ENCODE measurements at places on chromosomes 1 and 21. TPM values are rescaled to one million over a fixed set of nuclear protein-coding genes. Genes with fewer than 3 reads are reported as not detected.

DNA sequence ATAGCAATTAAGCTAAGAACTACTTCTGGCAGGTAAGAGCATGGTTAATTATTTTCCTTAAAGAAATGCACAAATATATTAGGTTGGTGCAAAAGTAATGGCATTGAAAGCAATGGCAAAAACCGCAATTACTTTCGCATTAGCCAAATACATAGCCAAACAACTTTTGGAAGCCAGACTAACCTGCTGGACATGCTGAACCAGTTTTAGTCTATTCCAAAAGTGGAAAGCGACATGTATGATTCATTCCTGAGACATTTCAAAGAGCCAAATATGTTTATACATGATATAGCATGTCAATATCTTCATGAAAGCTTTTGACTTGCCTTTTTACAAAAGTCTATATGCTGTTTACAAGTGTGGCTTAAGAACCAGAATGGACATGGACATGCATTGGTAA lies 23.4 kb upstream of the DR1 start:
- no peaks in the 10 kb centered on the region for H3K27me3 ChIP-seq
- H3K4me1 ChIP-seq, result peaks cover 6% of the 10 kb centered on the region
- DNase-seq, result no peak
- H3K36me3 ChIP-seq, result no peaks in the 10 kb centered on the region
- no peak overlapping the region for H3K4me3 ChIP-seq
- H3K27ac ChIP-seq, result no peak overlapping the region

DNA sequence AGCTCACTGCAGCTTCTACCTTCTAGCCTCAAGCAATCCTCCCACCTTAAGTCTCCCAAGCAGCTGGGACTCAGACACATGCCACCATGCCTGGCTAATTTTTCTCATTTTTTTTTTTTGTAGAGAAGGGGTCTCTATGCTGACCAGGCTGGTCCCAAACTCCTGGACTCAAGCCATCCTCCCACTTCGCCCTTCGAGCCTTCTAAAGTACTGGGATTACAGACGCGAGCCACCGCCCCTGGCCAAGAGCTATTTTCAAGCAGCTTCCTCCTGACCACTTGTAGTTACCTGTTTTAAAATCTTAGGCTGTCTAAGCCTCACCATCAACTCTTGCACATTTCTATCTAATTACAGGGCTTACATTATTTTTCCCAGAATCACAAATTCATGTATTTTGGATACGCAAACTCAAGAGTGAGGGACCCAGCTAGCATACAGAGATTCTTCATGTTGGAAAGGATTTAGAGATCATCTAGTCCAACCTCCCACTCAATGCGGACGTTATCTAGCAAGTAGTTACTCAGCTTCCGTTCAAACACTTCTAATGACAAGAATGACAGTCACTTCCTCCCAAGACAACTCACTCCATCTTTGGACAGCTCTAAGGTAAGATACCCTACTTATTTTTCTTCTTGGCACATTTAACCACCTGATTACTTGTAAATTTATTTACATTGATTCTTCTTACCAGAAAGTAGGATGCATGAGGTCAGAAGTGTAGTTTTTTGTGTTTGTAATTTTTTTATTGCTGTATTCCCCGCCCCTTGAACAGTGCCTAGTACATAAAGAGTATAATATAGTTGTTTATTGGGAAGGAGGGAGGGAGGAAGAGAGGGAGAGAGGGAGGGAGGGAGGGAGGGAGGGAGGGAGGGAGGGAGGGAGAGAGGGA lies 65.4 kb downstream of the LUZP1 start:
- H3K27ac ChIP-seq, result peak overlapping the region; percentile 19
- H3K27me3 ChIP-seq, result no peaks in the 10 kb centered on the region
- no peak overlapping the region for H3K4me3 ChIP-seq
- peak; percentile 27 for DNase-seq
- H3K36me3 ChIP-seq, result peaks cover 3% of the 10 kb centered on the region

- peaks cover 15% of the 10 kb centered on the region for H3K4me1 ChIP-seq
- H3K36me3 ChIP-seq, result no peaks in the 10 kb centered on the region
- H3K27ac ChIP-seq, result no peak overlapping the region
- no peak for DNase-seq
These were observed 53.2 kb downstream of the PRKCZ start for GRCh38 chr1:2103266-2103900.

PLOD1 gene
- total RNA-seq, result 72.1 TPM

DNA sequence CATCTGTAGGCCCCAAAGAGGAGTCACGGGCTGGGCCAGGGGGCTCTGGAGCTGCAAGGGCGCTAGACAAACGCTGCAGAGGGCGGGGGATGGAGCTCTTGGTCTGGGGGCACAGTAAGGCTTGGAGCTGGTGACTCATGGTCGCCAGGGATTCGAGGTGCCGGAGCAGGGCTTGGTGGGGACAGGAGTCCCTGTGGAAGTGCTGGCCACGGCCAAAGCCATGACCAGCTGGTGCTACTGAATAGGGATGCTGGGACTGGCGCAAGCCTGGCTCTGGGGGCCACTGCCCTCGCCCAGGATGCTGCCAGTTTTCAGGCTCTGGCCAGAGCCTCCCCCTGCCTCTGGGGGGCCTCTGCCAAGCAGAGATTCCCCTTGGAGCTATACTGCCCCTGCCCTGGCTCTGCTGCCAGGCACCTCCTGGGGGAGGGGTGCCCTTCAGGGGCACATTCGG lies 25.2 kb downstream of the SPOCD1 start:
- H3K36me3 ChIP-seq, result no peaks in the 10 kb centered on the region
- H3K27ac ChIP-seq, result no peak overlapping the region
- H3K4me3 ChIP-seq, result no peak overlapping the region

GRCh38 chr1:225987491-225988316 lies 11.4 kb downstream of the SDE2 start:
- H3K27me3 ChIP-seq, result no peaks in the 10 kb centered on the region
- DNase-seq, result no peak
- no peak overlapping the region for H3K4me3 ChIP-seq
- peaks cover 35% of the 10 kb centered on the region for H3K36me3 ChIP-seq
- peak overlapping the region; percentile 66 for H3K27ac ChIP-seq

DNA sequence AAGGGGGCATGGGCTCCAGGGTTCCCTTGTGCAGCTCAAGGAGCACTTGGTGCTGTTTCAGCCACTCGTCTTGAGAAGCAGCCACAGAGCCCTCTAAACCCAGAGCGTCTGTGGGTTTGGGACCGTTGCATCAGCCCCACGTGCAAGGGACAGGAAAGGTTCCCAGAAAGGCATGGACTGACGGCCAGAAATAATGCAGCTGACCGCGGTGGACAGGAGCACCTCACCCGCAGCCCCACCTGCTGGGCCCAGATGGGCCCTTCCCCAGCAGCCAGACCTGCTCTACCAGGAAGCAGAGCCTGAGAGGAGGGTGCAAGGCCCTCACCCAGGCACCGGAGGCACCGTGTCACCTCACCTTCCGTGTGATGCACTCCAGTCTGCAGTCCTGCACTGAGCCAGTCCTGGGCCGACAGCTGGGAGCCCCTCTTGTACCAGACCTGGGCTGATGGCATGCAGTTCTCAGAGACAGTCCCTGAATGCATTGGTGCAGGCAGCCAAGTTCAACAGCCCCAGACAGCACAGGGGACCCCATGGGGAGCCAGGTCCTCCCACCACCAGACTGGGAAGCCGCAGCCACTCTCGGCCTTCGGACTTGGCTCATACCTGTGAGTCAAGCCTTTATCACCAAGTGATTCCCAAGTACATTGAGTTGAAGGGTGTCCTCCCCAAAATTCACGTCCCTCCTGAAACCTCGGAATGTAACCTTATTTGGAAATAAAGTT lies 4.8 kb upstream of the TFF3 start:
- H3K36me3 ChIP-seq, result no peaks in the 10 kb centered on the region
- H3K27me3 ChIP-seq, result no peaks in the 10 kb centered on the region
- H3K4me3 ChIP-seq, result no peak overlapping the region
- DNase-seq, result no peak
- peaks cover 12% of the 10 kb centered on the region for H3K4me1 ChIP-seq

ARTN gene
- 0.40 TPM for total RNA-seq

GRCh38 chr1:109502364-109502851 lies 7.1 kb downstream of the AMIGO1 start:
- peaks cover 6% of the 10 kb centered on the region for H3K36me3 ChIP-seq
- no peak overlapping the region for H3K4me3 ChIP-seq
- peaks cover 11% of the 10 kb centered on the region for H3K4me1 ChIP-seq
- no peak overlapping the region for H3K27ac ChIP-seq

- DNase-seq, result no peak
- no peak overlapping the region for H3K4me3 ChIP-seq
- H3K27ac ChIP-seq, result no peak overlapping the region
These were observed 15.1 kb downstream of the MAB21L3 start for GRCh38 chr1:116126281-116126680.

DNA sequence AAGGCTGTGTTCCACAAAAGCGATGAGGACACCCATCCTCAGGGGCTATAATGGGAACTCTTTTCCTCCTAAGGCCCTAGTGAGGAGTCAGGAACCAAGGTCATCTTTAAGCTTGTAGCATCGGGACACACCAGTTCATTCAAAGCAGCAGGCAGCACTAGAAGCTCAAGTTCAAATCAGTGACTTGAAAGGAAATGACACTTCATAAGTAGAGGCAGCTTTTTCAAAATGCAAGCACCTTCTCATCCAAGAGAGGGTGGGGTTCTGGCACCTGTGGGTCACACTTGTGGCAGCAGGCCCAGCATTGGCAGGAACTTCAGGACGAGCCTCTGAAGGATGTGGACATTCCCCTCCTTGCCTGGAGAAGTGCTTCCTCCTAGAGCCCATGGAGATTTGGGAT lies 496.3 kb downstream of the KIF26B start:
- no peaks in the 10 kb centered on the region for H3K27me3 ChIP-seq
- H3K4me1 ChIP-seq, result no peaks in the 10 kb centered on the region
- no peak for DNase-seq
- H3K27ac ChIP-seq, result no peak overlapping the region
- no peak overlapping the region for H3K4me3 ChIP-seq

TRIM62 gene
- 9.9 TPM for total RNA-seq

- no peaks in the 10 kb centered on the region for H3K36me3 ChIP-seq
- H3K27me3 ChIP-seq, result no peaks in the 10 kb centered on the region
- DNase-seq, result no peak
- no peak overlapping the region for H3K4me3 ChIP-seq
- no peak overlapping the region for H3K27ac ChIP-seq
These were observed 23.3 kb upstream of the ZNF326 start for GRCh38 chr1:89971600-89971999.

KRTAP13-2 gene
- not detected for total RNA-seq

TMEM50A gene
- total RNA-seq, result 81.8 TPM

NTMT2 gene
- not detected for total RNA-seq

DNA sequence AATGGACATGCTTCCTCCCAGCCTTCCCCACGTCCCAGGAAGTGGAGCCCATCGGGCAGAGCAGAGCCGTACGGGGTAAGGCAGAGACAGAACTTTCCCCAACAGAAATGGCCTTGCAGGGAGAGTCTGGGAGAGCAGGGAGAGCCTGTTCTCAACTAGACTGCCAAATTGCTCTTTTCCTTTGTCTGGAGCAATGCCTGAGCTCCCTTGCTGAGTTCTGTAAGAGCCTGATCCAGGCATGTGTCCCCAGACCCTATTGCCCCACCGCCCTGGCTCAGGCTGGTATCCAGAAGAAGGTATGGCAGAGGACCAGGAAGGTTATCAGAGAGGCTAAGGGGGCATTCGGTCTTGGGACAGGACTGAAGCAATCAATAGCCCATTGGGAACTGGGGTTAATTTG lies 79.9 kb downstream of the TMEM53 start:
- no peaks in the 10 kb centered on the region for H3K4me1 ChIP-seq
- no peak for DNase-seq
- no peaks in the 10 kb centered on the region for H3K36me3 ChIP-seq
- H3K27me3 ChIP-seq, result no peaks in the 10 kb centered on the region
- no peak overlapping the region for H3K27ac ChIP-seq

GRCh38 chr1:181522864-181523263 lies 39.5 kb downstream of the CACNA1E start:
- no peak overlapping the region for H3K27ac ChIP-seq
- no peak overlapping the region for H3K4me3 ChIP-seq
- H3K36me3 ChIP-seq, result no peaks in the 10 kb centered on the region
- no peaks in the 10 kb centered on the region for H3K27me3 ChIP-seq

- DNase-seq, result no peak
- H3K4me3 ChIP-seq, result no peak overlapping the region
- no peak overlapping the region for H3K27ac ChIP-seq
- H3K36me3 ChIP-seq, result no peaks in the 10 kb centered on the region
- no peaks in the 10 kb centered on the region for H3K27me3 ChIP-seq
These were observed 332.7 kb upstream of the RUNX1 start for GRCh38 chr21:35381743-35382310.

PM20D1 gene
- 0.81 TPM for total RNA-seq

DNA sequence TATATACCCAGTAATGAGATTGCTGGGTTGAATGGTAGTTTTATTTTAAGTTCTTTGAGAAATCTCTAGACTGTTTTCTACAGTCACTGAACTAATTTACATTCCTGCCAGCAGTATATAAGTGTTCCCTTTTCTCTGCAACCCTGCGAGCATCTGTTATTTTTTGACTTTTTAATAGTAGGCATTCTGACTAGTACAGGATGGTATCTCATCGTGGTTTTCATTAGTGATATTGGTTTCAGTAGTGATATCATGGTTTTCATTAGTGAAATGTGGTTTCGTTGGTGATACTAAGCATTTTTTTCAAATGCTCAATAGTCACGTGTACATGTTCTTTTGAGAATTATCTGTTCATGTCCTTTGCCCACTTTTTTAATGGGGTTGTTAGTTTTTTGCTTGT lies 316.8 kb downstream of the PTBP2 start:
- H3K4me1 ChIP-seq, result no peaks in the 10 kb centered on the region
- H3K4me3 ChIP-seq, result no peak overlapping the region
- no peaks in the 10 kb centered on the region for H3K36me3 ChIP-seq
- H3K27ac ChIP-seq, result no peak overlapping the region

- no peaks in the 10 kb centered on the region for H3K36me3 ChIP-seq
- H3K27ac ChIP-seq, result peak overlapping the region; percentile 31
- no peaks in the 10 kb centered on the region for H3K27me3 ChIP-seq
- peaks cover 17% of the 10 kb centered on the region for H3K4me1 ChIP-seq
These were observed 144.4 kb upstream of the ETS2 start for GRCh38 chr21:38661197-38661871.

- no peak for DNase-seq
- peaks cover 45% of the 10 kb centered on the region for H3K4me1 ChIP-seq
- no peaks in the 10 kb centered on the region for H3K27me3 ChIP-seq
- H3K36me3 ChIP-seq, result no peaks in the 10 kb centered on the region
- H3K27ac ChIP-seq, result no peak overlapping the region
These were observed 16.4 kb downstream of the FOXJ3 start for GRCh38 chr1:42318601-42319000.

- H3K27ac ChIP-seq, result no peak overlapping the region
- DNase-seq, result no peak
- H3K27me3 ChIP-seq, result no peaks in the 10 kb centered on the region
- H3K4me1 ChIP-seq, result no peaks in the 10 kb centered on the region
- no peak overlapping the region for H3K4me3 ChIP-seq
These were observed 64.4 kb upstream of the PTGFR start for GRCh38 chr1:78426408-78426807.

Data from thyroid gland (tissue), 4 donors.